ENCODE measurements at places on chromosomes 5 and 9.
A peak's percentile ranks its signal among the peaks of the same experiment; 100 is the strongest.

DNA sequence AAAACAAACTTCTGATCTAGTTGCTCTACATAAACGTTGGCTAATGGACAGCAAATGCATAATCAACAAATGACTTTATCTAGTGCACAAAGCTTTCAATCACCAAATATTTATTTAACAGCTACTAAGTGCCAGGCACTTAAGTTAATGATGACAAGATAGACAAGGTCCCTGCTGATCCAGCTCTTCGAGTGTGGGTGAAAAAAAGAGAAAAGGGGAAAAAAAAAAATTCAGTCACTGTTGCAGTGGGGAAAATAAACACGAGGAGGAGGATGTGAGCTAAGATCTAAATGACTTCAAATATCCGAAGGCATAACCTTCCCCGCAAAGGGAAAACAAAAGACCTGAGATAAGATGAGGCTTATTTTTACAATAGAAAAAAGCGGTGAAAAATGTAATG lies 9.6 kb downstream of the PSIP1 start:
- no peak for DNase-seq

DNA sequence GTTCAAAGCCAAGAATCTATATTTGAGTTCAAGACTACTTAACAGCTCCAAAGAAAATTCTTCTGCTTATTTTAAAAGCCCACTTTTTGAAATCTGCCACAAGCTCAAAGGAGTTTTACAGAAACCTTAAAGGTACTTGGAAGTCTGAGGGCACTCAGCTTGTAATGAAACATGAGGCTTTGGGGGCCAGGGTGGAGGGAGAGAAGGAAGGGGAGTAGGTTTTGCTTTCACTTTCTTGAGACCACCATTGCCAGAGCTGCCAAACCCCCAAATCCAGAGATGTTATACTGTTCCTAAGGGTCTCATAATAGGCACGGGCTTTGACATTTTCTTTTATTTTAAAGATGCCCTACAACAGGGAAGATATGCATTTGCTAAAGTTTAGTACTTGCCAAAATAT lies 42.6 kb upstream of the TNFAIP8 start:
- DNase-seq = no peak

DNA sequence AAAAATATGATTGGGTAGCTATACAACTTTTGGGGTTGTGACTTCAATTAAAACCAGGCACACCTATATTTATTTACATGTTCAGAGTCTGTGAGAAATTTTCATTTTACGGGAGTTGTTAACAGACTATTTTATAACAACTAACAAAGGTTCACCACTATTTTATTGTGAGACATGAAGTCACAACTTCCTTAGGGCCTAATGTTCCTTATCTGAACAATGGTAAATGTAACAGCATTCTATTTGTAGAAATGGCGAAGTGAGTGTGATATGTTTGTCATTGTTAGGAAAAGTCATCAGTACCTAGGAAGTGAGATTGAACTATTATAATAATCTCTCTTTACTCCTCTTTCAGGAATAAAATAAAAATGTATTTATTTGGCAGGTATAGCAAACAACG lies 67.4 kb downstream of the CSNK1G3 start:
- no peak for DNase-seq

GRCh38 chr9:99866398-99866797 lies 40.1 kb upstream of the STX17 start:
- DNase-seq = no peak

GRCh38 chr9:134326724-134327601 lies 708 bp downstream of the RXRA start:
- no peak for DNase-seq

DNA sequence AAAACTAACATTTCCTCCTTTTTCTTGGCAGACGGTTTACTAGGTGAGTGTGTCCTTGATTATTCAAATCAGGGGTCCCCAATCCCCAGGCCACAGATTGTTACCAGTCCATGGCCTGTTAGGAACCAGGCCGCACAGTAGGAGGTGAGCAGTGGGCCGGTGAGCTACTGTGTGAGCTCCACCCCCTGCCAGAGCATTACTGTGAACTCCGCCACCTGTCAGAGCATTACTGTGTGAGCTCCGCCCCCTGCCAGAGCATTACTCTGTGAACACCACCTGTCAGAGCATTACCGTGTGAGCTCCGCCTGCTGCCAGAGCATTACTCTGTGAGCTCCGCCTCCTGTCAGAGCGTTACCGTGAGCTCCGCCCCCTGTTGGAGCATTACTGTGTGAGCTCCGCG lies 14.3 kb upstream of the PDCD6 start:
- no peak for DNase-seq

- no peak for DNase-seq
Measured at GRCh38 chr5:157196045-157196444, 15.4 kb downstream of the ITK start.

- no peak for DNase-seq
Measured at GRCh38 chr5:88785746-88786565, 97.0 kb downstream of the MEF2C start.

- DNase-seq = no peak
Measured at GRCh38 chr9:108056084-108056804, 566.7 kb upstream of the KLF4 start.

GRCh38 chr9:76352026-76352620 lies 42.1 kb downstream of the RFK start:
- no peak for DNase-seq

GRCh38 chr9:109806506-109807115 lies 26.6 kb downstream of the PALM2AKAP2 start:
- DNase-seq = no peak

DNA sequence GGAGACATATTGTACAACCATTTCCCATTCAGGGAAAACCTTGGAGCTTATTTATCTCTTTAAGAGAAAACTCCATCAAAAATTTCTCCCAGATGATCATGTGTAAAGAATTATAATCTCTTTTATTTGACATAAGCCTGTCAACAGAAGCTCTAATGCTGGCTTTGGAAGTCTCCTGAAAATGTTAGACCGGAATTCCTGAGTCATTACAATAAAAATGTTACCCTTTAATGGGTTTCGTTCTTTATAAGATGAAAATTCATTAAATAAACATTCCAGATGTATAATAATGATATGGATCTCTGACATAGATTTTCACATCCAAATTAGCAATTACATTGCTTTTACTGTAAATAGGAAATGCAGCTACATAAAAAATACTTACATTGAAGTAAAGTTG lies 1036.4 kb downstream of the EFNA5 start:
- no peak for DNase-seq

DNA sequence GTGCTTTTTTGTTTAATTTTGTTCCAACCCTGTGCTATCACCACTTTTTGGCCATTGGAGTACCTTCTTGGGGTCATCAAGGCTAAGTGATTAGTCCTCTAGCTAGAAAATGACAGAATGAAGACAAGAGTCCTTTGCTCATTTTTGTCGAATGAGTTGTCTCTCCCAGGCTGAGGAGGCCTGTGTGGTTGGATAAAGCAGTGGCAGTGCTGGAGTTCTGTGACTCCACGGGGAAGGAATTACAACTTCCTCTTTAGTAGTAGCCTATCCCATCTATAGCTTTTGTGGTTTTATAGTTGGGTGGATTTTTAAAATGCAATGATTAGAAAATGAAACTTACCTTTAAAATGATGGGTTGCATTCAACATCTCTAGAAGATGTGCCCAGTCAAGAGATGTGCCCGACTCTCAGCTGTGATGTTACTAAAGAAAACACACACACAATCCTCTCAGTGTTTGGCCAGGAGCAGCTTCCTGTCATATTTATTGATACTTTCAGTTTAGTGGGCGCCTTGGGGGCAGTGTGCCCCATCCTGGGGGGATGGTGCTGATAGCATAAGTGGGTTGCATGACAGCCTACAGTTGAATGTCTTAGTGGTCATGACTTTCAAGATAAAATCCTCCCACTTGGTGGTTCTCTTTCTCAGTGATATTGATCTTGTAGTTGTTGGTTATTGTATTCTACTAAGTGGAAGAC lies 11.9 kb downstream of the OTULINL start:
- peak; percentile 6 for DNase-seq

- no peak for DNase-seq
Measured at GRCh38 chr9:113547501-113547900, 84.0 kb downstream of the RGS3 start.

GRCh38 chr5:149748471-149749094 lies 18.5 kb downstream of the PPARGC1B start:
- no peak for DNase-seq

DNA sequence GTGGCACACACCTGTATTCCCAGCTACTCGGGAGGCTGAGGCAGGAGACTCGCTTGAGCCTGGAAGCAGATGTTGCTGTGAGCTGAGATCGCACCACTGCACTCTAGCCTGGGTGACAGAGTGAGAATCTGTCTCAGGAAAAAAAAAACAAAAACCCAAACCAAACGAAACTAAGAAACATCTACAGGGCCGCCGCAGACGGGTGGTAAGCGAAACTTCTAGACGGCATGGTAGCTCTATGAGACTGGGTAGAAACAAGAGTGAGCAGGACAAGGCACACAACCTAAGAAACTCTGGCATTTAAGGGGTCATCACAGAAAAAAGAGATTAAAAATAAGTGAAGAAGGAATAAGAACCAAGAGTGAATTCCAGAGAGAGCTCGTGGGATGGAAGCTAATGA lies 454.8 kb upstream of the KLF4 start:
- no peak for DNase-seq

GRCh38 chr5:78540335-78541085 lies 108.1 kb downstream of the LHFPL2 start:
- DNase-seq = no peak

GRCh38 chr5:111135363-111135762 lies 43.2 kb downstream of the WDR36 start:
- DNase-seq = no peak

DNA sequence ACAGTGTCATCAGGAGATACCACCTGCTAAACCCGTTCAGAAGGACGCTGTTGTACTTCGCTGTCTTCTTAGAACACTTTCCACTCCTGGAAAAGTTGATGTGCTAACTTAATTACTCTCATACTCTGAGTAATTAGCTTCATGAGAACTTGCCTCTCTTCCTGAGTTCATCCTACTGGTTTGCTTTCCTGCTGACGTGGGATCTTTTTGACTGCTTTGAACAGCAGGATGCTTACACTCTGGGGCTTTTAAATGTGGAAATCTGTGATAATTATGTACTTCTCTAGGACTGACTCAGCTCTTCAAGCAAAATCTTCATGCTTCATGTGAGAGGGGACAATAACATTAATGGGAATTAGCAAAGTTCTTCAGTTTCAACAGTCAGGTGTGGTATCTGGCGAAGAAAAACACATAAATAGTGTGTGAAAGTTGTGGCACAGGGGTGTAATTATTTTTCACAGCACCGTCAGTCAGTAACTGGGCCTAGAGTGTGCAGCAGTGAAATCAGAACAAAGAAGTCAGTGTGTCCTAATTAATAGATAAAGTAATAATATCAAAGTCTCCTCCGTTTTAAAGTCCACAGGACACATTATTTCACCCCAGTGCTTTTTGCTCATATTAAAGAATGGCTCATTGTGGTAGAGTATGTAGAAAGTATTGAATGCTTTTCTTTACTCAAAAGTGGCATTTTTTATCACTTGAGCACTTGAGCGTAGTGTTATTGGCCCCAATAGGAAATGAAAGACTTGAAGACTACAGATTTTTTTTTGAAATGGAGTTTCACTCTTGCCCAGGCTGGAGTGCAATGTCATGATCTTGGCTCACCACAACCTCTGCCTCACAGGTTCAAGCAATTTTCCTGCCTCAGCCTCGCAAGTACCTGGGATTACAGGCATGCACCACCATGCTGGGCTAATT lies 140.9 kb upstream of the DMRT1 start:
- DNase-seq = no peak

- DNase-seq = no peak
Measured at GRCh38 chr9:40928803-40929487, 199.5 kb downstream of the FOXD4L6 start.

DNA sequence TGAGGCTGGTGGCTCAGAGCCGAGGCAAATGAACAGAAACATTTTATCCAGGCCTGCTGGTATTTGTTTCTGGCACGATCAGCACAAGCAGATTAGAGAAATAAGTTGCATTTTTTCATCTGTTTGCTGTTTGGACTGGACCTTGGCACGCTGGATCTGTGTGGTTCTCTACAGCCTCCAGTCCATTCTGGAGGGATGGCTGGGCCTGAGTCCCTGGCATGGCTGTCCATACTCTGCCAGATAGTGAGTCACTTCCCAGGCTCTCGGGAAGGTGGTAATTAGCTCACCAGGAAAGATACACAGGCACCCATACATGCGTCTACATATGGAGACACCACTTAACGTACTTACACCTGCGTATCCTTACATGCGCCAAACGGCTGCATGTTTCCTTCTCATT lies 78.6 kb downstream of the SPRY4 start:
- no peak for DNase-seq

- no peak for DNase-seq
Measured at GRCh38 chr5:121758615-121759014, 93.1 kb upstream of the FTMT start.

- DNase-seq = peak; percentile 49
Measured at GRCh38 chr9:129776938-129777768, 24.3 kb upstream of the PTGES start.

All from stimulated activated CD4-positive, alpha-beta T cell treated with anti-CD3 and anti-CD28 coated beads, Interleukin-15, amount 100 ng/mL, for 48 hours (primary cell).